Endothelial cell (in vitro differentiated cells): ENCODE measurements at places on chromosomes 2 and 18.

- DNase-seq, result no peak
These were observed 93.8 kb downstream of the ARL4C start for GRCh38 chr2:234403074-234403473.

- no peak for DNase-seq
These were observed 9.2 kb downstream of the SGPP2 start for GRCh38 chr2:222433332-222434173.

DNA sequence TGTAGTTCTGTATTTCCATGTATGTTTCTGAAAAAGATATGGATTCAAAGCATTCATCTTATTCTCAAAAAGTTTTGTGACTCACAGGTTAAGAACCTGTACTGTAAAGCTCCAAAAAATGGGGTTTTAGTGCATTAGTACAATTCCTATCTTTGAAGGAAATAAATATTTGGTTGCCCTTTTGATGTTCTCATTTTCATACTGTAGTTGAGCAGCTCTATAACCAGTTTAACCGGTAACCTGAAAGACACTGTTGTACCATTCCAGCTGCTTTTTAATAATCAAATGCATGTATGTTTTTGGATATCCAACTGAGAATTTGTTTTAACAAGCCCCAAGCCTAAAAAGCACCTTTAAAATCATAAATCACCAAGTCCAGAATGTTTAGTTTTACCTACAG is 9.6 kb upstream of the OSGEPL1 start:
- DNase-seq, result no peak

DNA sequence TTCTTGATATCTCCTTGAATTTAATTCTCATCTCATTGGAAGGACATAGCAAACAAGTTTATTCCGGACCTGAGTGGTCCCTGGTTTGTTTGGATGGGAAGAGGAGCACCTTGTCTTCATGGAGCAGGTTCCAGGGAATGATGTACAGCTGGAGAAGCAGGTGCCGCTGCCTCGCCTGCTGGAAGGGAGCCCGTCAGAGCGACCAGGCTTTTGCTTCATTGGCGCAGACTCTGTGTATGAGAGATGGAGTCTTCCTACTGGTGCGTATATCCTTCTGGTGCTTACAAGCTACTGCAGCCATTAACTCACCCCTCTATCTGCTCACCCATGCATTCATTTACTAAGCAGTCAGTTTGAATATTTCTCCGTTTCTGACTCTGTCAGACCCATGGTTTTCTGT is 11.6 kb upstream of the ALLC start:
- DNase-seq, result no peak

- DNase-seq, result no peak
These were observed 23.5 kb downstream of the EMX1 start for GRCh38 chr2:72940786-72941185.

DNA sequence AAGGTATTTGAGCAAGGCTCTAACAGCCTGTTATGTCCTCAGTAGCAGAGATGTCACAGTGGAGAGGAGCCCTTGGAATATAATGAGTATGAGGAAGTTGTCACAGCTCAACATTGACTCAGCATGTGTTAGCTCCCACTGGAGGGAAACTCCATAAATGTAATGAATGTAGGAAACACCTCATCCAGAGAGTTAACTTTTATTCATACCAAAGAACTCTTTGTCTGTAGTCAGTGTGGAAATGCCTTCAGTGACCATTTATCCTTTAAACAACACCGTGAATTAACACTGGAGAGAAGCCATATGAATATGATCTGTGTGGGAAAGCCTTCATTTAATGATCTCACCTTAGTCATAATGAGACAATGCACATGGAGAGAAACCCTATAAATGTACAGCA is 59.7 kb downstream of the CYP1B1 start:
- DNase-seq, result no peak

DNA sequence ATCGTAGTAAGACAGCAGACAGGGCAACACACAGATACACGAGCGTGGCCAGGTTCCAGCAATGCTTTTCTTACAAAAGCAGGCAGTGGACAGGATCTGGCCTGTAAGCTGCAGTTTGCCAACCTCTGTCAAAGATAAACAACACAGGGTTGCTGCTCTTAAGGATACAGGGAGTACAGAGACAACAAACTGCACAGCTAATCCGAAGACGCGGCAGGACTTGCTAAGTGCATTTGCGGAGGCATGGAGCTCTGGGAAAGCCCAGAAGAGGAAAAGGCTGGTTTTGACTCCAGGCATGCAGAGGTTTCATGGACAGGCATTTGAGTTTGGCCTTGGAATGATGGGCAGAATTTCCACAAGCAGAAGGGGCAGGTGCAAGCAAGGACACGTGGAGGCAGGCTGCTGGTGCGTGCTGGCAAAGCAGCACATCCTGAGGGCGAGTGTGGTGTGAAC is 24.4 kb downstream of the SERTAD2 start:
- DNase-seq, result no peak

DNA sequence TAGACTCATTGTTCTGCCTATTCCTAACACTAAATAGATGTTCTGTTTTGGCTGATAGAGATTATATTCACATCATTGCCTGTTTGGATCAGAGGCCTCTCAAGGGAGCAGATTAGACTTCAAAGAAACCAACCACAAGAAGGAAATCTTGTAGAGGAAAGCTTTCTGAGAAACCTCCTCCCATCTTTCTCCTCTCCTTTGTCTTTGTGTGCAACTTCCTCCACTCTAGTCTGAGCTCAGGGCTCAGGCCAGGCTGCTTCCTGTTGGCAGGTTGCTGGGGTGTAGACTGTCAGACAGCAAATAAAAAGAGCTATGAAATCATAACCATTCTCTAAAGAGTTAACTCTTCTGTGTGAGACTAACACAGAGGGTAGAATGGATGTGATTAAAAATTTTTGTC is 113.0 kb downstream of the TGFA start:
- no peak for DNase-seq

DNA sequence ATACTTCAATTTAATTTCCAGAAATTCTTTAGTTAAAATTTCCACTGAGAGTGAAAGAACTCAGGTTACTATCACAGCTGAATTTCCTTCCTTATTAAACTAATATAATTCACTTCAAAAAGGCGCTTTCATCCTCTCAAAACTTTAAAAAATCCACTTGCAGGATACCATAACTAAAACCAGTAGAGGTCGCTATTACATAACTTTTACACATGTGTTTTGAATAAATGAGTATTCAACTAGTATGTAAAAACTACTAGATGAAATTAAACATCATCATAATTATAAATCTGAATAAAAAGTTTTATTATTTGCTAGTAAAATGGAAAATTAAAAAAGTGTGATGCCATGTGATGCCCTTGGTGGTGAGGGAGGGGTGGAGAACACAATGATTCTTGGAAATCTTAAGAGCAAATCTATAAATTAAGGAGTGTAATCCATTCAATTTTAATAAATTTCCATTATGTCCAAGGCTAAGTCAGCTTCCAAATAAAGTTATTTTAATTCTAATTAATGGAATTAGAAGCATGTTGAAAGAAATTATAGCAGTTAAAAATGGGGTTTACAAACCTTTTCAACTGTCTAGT is 61.4 kb downstream of the SOS1 start:
- DNase-seq, result no peak

GRCh38 chr2:238173692-238174091 is 14.9 kb downstream of the ERFE start:
- no peak for DNase-seq

GRCh38 chr2:39484620-39485495 is 47.8 kb upstream of the MAP4K3 start:
- no peak for DNase-seq
